Adrenal gland (tissue), 19 donors: ENCODE measurements at places on chromosomes 12 and 14.

DNA sequence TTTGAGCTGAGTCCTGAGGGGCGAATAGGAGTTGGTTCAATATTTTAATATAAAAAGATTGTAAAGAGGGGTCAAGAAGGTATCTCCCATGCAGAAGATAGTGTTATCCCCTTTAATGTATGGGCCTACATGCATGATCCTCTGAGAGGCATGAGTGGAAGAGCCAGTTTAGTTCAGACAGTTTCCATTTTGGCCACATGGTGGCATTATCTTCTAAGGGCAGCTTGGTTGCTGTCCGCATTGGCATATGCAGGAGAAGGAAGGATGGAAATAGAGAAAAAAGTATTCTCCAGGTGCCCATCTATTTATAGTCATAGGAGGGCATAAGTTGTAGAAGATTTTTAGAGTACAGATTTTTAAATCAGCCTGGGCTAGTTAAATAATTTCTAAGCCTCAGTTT lies 5.4 kb downstream of the SAMD4A start:
- no peaks in the 10 kb centered on the region for H3K36me3 ChIP-seq
- H3K27ac ChIP-seq: no peak overlapping the region
- no peak for DNase-seq
- peaks cover 13% of the 10 kb centered on the region for H3K4me1 ChIP-seq

GRCh38 chr12:27498149-27498548 lies 25.9 kb upstream of the PPFIBP1 start:
- no peak for DNase-seq
- H3K4me1 ChIP-seq: no peaks in the 10 kb centered on the region
- no peak overlapping the region for H3K27ac ChIP-seq

DNA sequence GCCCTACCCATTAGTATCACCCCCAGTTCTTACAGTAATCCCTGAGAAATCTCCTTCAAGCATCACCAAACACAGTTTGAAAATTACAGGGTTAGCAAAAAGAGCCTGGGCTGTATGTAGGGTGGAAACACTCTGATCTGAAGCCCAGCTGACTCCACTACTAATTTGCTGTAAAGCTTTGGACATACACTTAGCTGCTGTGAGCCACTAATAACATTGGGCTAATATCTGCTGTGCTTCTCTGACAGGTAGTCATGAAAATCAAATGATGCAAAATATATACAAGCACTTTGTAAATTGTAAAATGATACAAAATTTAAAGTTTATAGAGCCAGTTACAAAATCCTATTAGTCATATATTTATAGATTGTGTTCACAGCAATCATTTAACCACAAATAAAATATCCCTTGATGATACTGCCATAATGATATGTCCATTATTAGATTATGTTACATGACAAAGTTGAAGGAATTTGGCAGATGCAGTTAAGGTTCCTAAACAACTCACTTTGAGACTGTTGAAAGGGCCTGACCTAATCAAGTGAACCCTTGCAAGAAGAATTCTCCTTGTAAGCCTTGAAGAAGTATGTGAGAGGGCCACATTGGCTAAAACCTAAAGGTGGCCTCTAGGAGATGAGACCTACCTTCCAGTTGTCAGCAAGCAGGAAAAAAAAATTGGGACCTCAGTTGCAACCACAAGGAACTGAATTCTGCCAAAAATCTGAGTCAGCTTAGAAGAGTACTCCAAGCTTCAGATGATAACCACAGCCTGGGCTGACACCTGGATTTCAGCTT lies 19.0 kb downstream of the TWF1 start:
- peaks cover 38% of the 10 kb centered on the region for H3K36me3 ChIP-seq
- H3K4me3 ChIP-seq: no peak overlapping the region
- DNase-seq: no peak
- H3K4me1 ChIP-seq: no peaks in the 10 kb centered on the region

GRCh38 chr14:99931308-99931707 lies 133.9 kb upstream of the EVL start:
- H3K4me3 ChIP-seq: no peak overlapping the region
- no peak overlapping the region for H3K27ac ChIP-seq
- DNase-seq: no peak
- no peaks in the 10 kb centered on the region for H3K27me3 ChIP-seq
- H3K4me1 ChIP-seq: no peaks in the 10 kb centered on the region
- no peaks in the 10 kb centered on the region for H3K36me3 ChIP-seq
